Stimulated activated naive CD8-positive, alpha-beta T cell treated with anti-CD3 and anti-CD28 coated beads, Interleukin-15, amount 100 ng/mL, for 72 hours (primary cell): ENCODE measurements at places on chromosomes 1 and 21.

DNA sequence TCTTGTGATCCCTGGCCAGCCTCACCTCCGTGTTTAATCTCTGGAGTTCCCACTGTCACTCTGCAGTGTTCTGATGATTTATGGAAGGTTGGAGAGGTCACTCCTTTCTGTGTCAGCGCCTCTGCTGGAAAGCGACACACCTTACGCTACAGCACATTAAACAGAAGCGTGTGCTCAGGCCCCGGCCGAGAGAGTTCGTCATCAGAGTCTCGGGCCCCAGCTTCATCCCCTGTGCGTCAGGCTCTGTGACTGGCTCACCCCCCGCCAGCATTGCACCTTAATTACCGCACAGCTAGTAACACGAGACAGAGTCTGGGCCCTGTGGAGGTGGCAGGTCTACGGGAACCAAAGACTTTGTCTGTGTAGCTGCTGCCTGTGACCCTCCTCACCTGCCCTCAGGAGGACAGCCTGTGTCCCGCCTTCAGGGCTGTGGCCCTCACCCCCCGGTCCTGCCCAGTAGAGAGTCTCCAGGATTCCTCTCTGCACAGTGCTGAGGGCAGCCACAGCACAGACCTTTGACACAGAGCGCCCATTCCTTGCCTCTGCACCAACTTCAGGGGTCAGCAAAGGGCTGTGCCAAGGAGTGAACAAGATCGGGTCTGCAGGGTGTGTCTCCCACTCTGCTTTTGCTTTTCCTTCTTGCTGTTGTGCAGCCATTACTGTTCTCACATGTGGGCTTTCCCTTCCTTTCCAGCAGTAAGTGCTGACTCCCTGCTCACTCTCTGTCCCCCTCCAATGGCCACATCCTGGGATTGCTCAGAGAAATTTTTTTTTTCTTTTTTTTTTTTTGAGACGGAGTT is 157.6 kb downstream of the PGBD5 start:
- DNase-seq: no peak

DNA sequence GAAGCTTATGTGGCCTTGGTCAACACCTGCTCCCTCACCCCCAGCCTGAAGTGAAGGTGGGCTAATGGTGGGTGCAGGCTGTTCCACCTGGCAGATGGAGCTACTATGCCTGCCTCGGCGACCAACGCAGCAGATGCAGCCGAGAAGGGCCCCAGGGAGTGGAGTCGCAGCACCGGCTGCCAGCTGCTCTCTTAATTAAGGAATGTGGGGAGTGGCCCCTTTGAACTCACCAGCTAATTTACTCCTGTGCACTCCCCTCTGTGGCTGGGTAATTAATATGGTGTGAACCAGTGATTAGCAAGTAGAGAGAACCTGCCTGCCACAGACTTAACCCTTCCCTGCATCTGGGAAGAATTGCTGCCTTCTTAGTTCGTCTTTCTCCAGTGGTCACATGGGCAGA is 3.3 kb upstream of the SLAMF8 start:
- no peak for DNase-seq

DNA sequence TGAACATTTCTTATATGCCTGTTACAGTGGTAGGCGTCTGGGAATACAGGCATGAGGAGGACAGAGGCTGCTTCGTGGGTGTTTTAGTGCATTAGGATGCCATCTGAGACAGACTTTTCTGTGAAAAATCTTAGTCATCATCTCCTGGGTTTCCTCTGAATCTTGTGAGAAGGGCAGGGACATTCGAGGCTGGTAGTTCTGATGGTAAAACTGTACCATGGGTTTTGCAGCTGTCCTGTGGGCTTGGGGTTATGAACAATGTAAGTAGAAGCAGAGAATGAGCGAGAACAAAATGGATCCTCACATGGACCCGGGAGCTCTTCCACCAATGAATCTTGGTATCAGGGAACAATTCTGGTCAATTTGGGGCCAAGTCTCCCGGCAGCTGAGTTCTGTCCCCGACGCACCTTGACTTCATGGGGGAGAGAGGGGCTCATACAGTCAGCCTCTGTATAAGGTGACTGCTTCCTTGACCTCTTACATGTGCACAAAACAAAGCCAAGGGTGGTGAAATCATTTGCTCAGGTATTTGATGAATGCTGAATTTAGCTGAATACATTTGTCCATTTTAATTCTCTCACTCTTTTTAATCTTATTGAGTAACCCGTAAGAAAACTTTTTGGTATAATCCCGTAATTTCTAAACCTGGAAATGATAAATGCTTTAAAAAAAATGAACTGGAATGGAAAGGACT is 63.6 kb upstream of the ERRFI1 start:
- DNase-seq: no peak

- DNase-seq: no peak
These were observed 121.9 kb downstream of the CAMTA1 start for GRCh38 chr1:6907201-6907600.
